Smooth muscle cell of trachea (primary cell): ENCODE measurements at places on chromosomes 5 and 9. TPM values are rescaled to one million over a fixed set of nuclear protein-coding genes. Genes with fewer than 3 reads are reported as not detected.

The IFNA13 gene
- not detected in 2 replicates for total RNA-seq

The GABRA6 gene
- not detected in 2 replicates for total RNA-seq

The PCDHB15 gene
- under 0.01 and 0.66 TPM in 2 replicates for total RNA-seq

The IFNE gene
- 5.1 and 11.2 TPM in 2 replicates for total RNA-seq

The DNAH5 gene
- total RNA-seq, result 2.2 and 2.6 TPM in 2 replicates

The CARD9 gene
- total RNA-seq, result 0.87 and 1.3 TPM in 2 replicates

The ARHGEF39 gene
- total RNA-seq, result 0.50 and 2.9 TPM in 2 replicates

The SETD9 gene
- 11.7 and 17.6 TPM in 2 replicates for total RNA-seq

The KIF3A gene
- 7.8 and 12.2 TPM in 2 replicates for total RNA-seq

The SOHLH1 gene
- total RNA-seq, result not detected in 2 replicates

The CYLC2 gene
- not detected in 2 replicates for total RNA-seq

The PLAC8L1 gene
- not detected in 2 replicates for total RNA-seq

The IFNA2 gene
- total RNA-seq, result not detected in 2 replicates

The FAM221B gene
- total RNA-seq, result not detected in 2 replicates

The SHOC1 gene
- under 0.01 and 0.17 TPM in 2 replicates for total RNA-seq

The ADCY2 gene
- 0.15 and 0.66 TPM in 2 replicates for total RNA-seq

The BNC2 gene
- 36.1 and 52.5 TPM in 2 replicates for total RNA-seq

The SLC6A18 gene
- total RNA-seq, result not detected in 2 replicates

The CSNK1G3 gene
- total RNA-seq, result 42.2 and 63.3 TPM in 2 replicates

The TTC16 gene
- total RNA-seq, result 0.15 TPM in 1 of 2 replicates, not detected in the other
